ENCODE measurements at places on chromosomes 2 and 18. TPM values are rescaled to one million over a fixed set of nuclear protein-coding genes. Genes with fewer than 3 reads are reported as not detected.

The CNDP1 gene
- polyA plus RNA-seq = 2.0 TPM

The ANKRD29 gene
- polyA plus RNA-seq = 0.47 TPM

The IRS1 gene
- polyA plus RNA-seq = 13.9 TPM

- DNase-seq = peak; percentile 21
Observed at GRCh38 chr2:225670111-225670974, 270.8 kb downstream of the NYAP2 start.

DNA sequence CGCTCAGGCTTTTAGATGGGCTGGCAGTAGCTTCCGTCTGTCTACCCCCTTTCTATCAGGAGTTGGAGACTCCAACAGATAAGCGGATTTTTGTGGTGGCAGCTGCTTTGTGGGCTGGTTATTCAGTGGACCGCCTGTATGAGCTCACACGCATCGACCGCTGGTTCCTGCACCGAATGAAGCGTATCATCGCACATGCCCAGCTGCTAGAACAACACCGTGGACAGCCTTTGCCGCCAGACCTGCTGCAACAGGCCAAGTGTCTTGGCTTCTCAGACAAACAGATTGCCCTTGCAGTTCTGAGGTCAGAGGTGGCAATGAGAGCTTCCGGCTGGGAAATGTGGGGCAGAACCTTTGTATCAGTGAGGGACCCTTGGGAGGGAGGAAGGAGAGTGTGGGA, 14.8 kb downstream of the CAD start:
- no peak for DNase-seq

The TMEM17 gene
- 7.2 TPM for polyA plus RNA-seq

GRCh38 chr2:212426637-212427412, 111.8 kb downstream of the ERBB4 start:
- DNase-seq = no peak

- no peak for DNase-seq
Observed at GRCh38 chr2:241413929-241414580, 58.0 kb downstream of the FARP2 start.

GRCh38 chr18:2331491-2331890, 239.8 kb downstream of the METTL4 start:
- DNase-seq = no peak

DNA sequence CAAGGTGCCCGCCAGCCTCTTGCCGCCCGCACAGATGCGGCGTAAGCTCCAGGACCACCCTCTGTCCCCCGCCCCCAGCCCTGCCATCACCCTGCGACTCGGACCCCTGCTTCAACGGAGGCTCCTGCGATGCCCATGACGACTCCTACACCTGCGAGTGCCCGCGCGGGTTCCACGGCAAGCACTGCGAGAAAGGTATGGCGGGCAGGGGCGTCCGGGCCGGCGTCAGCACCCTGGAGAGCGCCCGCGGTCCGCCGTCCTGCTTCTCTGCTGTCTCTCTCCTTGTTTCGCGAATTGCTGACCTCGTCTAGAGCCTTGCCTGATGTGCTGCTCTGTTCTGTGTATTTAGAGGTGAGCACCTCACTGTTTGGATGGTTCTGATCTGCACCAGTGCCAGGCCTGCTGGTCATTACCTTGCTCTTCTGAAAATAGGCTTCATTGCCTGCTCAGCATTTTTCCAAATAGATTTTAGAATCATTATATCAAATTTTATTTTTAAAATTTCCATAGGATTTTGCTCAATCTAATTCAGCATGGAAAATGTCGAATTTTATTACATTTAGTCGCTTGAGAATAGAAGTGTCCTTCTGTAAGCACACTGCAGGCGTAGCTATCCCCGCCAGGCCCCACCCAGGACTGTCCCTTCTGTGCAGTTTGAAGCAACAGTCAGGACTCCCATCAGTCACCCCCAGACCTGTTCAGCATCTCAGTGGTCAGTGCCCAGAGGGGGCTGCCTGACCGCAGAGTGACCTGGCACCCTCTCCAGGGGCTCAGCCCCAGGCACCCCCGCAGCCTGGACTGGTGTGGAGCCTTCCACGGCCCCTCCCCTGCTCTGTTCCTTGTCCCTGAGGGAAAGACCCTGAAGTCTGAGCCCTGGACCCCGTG, 51.6 kb downstream of the SNED1 start:
- no peak for DNase-seq

The COLEC11 gene
- 2.0 TPM for polyA plus RNA-seq

DNA sequence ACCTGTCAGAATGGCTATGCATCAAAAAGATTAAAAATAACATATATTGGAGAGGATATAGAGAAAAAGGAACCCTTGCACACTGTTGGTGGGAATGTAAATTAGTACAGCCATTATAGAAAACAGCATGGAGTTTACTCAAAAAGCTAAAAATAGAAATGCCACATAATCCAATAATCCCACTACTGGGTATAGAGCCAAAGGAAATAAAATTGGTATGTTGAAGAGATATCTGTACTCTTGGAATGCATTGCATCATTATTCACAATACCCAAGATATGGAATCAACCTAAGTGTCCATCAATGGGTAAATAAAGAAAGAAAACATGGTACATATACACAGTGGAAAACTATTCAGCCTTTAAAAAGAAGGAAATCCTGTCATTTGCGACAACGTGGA, 77.2 kb downstream of the C1D start:
- DNase-seq = no peak

DNA sequence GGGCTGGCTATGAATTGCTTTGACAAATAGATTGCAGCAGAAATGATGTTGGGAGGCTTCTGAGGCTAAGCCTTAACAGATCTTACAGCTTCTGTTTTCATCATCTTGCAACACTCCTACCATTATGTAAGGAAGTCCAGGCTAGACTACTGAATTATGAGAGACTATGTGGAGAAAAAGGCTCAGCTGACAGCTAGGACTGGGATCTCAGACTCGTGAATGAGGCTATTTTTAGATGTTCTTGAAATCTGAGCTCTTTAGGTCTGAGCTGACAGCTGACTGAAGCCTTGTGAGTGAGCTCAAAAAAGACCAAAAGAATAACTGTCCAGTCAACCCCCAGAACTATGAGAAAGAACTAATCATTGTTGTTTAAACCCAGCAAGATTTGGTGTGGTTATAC, 70.3 kb downstream of the VWC2L start:
- DNase-seq = no peak

DNA sequence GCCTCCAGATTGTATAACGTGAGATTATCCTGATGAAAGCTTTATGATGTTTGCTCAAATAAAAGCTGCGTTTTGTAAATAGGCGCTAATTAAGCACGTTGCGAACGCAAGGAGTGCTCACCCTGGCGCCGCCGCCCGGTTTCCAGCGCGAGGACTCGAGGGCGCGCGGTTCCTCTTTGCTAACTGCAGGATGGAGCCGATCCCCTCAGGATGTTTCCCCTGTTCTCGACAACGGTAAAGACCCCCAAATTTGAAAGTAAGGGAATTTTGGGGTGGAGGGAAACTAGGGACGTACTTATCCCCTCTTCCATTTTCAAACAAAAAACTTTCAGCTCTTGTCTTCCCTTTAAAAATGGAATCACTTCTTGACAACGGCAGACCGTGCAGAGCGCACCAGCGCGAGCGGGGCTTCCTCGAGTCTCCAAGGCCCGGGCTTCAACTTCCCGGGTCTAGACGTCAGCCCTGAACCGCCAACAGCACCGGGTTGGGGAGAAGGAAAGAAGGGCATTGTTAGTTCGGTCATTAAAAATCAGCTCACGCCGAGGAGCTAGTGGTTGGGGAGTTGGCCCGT, 1.1 kb upstream of the GBX2 start:
- no peak for DNase-seq

DNA sequence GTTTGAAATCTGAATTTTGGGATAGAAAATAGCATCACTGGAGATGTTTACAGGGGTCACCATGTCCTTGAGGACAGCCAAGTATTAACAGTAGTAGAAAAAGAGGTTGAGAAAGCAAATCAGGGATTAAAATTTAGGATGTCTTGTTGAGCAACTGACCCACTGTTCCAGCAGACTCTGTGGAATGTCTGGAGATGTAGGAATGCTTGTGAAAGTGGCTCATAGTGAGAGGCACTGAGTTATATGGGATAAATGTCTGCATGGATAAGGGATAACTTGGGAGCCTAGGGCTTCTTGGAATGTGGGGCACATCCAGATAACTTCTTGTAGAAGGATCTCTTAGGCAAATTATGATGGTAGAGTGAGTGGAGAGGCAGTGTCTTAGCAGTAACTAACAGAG, 495.0 kb downstream of the TMX3 start:
- no peak for DNase-seq

DNA sequence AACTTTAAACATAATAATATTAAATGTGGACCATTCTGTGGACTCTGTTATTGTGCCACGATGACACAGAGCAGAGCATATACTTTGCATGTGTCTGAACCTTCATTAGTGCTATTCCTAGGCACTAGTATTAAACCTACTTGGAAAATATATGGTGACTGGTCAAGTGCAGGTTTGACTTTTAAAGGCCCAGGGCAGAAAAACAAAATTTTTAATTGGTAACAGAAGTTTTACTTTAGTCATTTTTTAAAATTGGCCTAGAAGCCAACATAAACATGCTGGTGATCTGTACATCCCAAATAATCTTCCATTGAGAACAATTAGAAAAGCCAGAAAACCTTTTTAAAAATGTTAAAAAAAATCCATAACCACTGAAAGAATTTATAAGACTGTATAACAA, 16.6 kb downstream of the LDAH start:
- no peak for DNase-seq

The ETAA1 gene
- polyA plus RNA-seq = 29.3 TPM

GRCh38 chr2:135913727-135914365, 37.6 kb upstream of the MCM6 start:
- peak; percentile 34 for DNase-seq

The MRO gene
- 2.9 TPM for polyA plus RNA-seq

The CNGA3 gene
- not detected for polyA plus RNA-seq

DNA sequence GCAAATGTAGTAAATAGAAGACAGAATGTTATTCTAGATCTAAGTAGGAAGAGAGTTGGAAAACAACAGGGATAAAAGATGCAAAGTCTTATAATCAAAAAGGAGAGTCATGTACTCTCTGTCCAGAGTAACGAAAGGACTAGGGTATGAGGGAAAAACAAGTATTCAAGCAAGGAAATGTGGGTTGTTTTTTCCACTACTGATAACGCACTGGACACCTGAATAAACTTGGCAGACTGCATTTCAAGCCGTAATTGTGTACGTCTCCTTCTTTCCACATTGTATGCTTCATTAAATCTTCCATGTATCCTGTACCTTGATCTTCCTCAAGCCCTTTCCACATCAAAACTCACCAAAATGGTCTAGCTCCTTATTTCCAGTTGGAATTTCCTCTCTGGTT, 420.6 kb downstream of the ZEB2 start:
- no peak for DNase-seq

The IL1RL1 gene
- polyA plus RNA-seq = 1.3 TPM

The NXPH2 gene
- 5.5 TPM for polyA plus RNA-seq

DNA sequence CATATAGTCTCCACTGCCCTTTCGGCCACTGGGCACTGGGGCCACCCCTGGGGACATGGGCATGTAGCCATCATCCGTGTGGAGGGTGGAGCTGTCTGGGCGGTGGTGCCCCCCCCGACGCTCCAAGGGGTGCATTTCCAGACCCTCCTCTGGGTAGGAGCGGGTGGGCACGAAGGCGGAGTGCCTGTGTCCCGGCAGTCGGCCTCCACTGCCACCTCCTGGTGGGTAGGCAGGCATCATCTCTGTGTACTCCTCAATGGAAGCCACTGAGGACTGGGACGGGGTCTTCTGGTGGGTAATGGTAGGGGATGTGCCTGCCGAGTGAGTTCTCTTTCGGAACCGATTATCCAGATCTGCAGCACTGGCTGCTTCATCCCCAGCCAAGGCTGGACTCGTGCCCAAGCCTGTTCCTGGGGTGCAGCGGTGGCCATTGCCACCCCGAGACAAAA, 2.8 kb downstream of the IRS1 start:
- no peak for DNase-seq

The ANKRD53 gene
- polyA plus RNA-seq = 1.1 TPM

GRCh38 chr2:10948188-10948564, 36.4 kb downstream of the KCNF1 start:
- no peak for DNase-seq

The ACTG2 gene
- polyA plus RNA-seq = 1.5 TPM

GRCh38 chr2:158740127-158740526, 55.0 kb upstream of the DAPL1 start:
- DNase-seq = no peak

- DNase-seq = no peak
Observed at GRCh38 chr2:137333386-137334165, 568.2 kb downstream of the THSD7B start.

DNA sequence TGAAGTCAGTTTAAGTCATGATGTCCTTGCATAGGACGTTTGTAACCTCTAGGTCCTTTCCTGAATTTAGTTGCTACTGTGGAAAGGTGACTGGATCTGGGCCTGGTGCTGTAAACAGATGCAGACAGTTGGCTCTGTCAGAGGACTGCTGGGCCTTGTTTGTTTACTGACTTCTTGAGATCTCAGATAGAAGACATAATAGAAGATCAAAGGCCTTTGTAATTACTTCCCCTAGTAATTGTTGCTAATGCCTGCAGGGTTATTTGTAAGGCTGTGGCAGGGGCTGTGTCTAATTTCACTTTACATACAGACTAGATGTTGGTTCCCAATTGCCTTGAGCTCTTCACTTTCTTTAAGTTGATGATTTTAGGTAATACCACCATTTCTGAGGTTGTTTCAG, 42.5 kb downstream of the LYPD6B start:
- no peak for DNase-seq

Measured in right renal pelvis (tissue), 4 donors.